Activated T-cell treated with anti-CD3 and anti-CD28 coated beads, Interleukin-2, amount 50 U/mL, for 24 hours (primary cell): ENCODE measurements at places on chromosomes 5 and 9.

- DNase-seq = peak; percentile 21
Measured at GRCh38 chr9:129392093-129392541, 214.1 kb upstream of the IER5L start.

- DNase-seq = peak; percentile 79
Measured at GRCh38 chr5:150778517-150779396, at the start of gene SMIM3. SMIM3 (plus strand) TSS chr5:150778757; CDS start chr5:150795441, 16,684 bp downstream.

DNA sequence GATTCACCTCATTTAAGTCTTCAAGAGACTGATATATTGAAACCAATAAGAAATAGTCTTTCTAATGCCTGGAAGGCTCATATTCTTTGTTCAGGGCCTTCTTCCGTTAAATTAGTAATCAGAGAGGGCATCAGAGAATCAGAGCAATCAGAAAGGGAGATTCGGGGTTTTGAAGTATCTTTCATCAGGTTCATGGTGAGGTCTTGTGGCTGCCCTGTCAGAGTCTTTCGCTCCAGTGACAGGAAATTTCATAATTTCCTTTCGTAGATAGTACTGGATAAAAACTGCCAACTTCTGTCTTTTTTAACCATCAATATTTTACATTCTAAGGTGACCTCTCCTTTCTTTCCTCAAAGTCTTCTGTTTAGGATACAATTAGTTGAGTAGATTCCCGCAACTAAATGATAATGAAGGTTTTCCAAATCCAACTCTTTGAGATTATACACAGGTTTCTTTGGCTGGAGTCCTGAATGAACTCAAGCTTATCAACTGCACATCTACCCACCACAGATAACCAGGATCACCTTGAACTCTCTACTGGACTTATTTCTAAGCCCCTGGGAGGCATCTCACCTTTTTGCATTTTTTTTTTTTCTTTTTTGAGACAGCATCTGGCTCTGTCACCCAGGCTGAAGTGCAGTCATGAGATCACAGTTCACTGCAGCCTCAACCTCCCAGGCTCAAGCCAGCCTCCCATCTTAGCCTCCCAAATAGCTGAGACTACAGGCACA, 5.5 kb downstream of the IL31RA start:
- DNase-seq = no peak

DNA sequence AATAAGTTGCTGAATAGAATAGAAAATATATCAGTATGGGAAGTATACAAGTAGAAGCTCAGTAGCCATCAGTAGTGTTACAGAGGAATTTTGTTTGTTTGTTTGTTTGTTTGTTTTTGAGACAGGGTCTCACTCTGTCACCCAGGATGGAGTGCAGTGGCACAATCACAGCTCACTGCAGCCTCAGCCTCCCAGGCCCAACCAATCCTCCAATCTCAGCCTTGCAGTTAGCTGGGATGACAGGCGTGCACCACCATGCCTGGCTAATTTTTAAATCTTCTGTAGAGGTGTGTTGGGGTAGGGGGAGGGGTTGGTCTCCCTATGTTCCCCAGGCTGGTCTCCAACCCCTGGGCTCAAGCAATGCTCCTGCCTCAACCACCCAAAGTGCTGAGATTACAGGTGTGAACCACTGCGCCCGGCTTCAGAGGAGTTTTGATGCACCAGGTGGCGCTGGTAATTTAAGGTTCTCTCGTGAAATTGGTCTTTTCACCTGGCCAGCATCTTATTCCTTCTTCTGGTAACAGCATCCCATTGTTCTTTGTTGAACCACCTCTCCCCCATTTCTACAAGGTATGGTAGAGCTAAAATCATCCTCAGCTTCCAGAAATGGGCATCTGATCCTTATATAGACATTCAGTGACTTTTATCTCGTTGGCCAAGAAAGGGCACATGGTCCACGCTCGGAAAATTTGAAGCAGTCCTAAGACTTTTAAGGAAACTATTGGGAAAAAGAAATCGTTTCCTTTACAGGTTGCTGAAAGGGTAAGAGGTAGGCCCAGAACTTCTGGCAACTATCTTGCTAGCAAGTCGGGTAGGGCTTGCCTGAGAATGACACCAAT, 157.1 kb downstream of the ARRDC3 start:
- DNase-seq = peak; percentile 69

- DNase-seq = no peak
Measured at GRCh38 chr9:80127920-80128319, 556.2 kb downstream of the TLE4 start.

DNA sequence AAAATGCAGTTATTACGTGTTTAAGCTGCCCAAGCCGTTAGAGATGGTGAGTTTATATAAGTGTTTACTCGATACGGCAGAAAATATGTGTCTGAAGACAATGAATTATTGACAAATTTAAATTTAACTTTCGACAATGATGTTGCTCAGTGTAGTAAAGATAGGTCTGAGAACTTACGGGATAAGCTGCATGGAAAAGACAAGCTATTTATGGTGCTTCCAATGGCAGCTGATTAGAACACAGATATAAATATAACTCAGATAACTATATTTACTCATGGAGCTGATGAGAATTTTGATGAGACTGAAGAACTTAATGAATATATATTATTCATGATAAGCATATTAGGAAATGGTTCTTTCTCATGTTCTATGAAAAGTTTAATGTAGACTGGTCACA, 139.3 kb downstream of the AUH start:
- DNase-seq = no peak

DNA sequence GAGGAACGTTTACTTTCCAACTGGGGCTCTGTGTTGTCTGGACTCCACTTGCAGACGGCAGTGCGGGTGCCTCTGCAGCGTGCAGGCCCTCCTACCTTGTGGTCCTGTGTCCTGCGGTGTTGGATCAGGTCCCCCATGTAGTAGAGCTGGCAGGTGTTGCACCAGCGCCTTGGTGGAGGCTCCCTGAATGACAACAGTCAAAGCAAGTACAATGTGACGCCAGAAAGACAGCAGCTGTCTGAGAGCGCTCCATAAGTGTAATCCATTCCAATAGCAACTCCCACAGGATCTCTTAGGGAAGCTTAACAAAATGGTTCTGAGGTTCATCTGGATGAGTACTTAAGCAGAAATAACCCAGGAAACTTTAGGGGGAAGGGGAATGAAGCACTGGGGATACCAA, 9.9 kb downstream of the BBLN start:
- DNase-seq = no peak

DNA sequence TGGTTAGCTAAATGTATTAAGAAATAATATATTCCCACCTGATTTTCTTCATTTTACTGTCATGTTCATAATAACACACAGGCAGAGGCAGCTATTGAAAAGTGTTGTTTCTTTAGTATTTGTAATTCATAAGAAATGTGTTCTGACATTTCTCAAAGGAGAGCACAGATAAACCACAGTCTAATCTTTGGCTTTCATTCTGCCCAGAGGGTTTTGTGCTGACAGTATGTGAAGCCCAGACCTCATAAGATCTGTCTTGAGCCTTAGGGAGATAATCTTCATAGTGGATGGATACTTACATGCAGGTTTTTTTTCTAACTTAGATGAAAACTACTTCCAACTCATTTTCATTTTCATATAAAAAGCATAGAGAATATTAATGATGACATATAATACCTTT, 206.1 kb downstream of the CHSY3 start:
- no peak for DNase-seq

GRCh38 chr5:76470976-76471375, 67.9 kb downstream of the IQGAP2 start:
- DNase-seq = no peak

GRCh38 chr9:32455738-32456137, 70.3 kb downstream of the RIGI start:
- DNase-seq = no peak

- DNase-seq = no peak
Measured at GRCh38 chr5:38316544-38317224, 58.3 kb downstream of the EGFLAM start.

- no peak for DNase-seq
Measured at GRCh38 chr9:124306098-124306735, 48.5 kb downstream of the NEK6 start.

GRCh38 chr5:56328753-56329560, 95.8 kb upstream of the ANKRD55 start:
- DNase-seq = peak; percentile 56

DNA sequence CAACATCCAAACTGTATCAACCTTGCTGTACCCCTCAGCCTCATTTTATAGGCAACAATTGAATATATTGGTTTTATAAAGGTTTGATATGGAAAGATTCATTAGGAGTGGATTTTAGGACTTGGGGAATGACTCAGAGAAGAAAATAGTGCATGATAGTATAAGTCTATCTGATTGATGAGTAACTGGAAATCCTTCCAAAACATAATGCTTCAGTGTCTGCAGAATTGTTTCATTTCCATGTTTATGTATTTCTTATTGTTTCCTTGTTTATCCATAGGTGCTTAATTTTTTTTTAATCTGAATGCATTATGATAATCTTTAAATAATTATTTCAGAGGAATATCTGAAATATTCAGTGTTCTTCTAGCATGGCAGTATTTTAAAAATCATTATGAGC, 12.6 kb downstream of the JAK2 start:
- DNase-seq = no peak

DNA sequence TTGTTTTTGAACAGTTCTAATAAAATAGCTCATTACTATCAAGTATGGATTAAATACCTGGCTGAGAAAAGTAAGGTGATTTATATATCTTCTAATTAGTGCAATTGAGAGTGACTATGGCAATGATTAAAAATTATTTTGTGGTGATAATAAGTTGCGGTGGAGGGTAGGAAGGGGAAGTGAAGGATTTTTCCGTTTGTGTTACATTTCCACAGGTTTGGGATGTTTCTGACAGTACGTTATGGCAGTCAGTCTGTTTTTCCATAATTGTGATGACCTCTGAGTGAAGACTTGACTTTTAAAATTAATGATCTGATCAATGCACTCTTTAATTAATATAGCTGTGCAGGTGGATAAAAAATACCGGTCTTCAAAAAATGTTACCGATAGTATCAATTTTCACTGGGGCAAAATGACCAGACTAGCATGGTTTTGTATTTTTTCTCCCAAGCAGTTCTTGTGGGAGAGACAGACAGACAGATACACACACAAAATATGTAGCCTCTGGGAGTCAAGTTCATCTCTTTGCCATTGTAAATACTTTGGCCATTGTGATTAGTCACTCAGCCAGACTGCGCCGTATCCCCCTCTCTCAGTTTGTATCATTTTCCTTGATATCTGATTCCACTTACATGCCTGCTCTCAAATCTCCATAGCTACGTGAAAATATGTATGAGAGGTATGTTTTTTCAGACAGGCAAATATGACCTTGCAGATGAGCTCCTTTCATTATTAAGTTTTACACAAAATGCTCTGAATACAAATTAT, 60.2 kb downstream of the ARHGAP26 start:
- DNase-seq = no peak

DNA sequence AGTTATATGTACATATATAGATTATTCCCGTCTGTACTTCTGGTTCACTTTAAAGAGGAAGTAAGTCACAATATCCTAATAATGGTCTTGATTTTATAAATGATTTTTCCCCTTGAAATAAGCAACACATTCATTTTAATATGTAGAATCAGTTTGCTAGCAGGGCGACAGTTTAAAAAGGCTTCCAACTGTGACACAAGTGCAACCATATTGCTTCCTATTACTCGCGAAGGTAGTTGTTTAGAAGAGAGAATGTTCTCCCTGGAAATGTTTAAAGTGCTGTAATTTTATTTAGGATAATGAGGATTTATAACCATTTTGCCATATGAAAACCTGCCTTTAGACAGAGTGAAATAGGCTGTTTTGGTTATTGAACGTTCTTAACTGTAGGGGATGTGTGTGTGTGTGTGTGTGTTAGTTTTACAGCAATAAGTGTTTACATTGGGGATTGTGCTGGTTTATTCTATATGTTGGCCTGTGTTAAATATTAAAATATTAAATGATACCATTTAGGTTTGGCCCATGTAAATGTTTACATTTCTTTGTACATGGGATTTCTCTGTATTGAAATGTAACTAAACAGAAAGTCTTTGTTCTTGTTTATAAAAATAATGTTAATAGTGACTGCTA, 138.3 kb downstream of the PBX3 start:
- no peak for DNase-seq

DNA sequence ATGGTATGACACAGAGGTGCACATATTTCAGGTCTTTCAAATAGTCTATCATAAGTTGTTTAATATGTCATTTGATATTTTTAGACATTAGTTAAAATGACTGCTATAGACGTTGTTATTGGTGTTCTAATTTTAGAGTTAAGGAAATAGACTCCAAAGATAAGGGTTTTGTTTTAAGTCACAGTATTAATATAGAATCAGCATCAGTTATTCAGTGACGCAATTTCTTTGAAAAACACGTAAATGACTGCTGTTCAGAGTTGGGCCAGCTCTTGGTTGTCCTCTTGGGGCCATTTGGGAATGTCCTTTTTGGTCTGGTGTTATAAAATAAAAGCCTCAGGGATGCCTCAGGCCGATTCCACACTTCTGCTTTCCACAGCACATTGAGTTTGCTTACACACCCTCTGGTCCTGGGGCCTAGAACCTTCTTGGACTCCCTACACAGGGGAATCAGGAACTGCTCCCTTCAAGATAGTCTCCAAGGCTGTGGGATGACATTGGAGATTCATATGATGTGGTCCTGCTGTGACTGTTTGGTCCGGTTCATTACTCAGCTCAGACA, 14.3 kb downstream of the OTULIN start:
- no peak for DNase-seq

DNA sequence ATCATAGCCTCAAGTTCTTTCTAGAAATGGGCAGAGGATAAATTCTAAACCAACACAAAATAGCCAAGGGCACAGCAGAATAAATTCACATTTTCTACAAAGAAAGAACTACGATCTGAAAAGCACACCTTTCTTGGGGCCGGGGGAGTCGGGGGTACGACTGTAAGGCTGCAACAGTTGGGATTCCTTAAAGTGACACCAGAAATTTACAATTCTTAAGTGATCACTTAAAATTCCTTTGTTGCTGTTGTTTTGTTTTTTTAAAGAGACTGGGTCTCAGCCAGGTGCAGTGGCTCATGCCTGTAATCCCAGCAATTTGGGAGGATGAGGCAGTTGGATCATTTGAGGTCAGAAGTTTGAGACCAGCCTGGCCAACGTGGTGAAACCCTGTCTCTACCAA, 95.8 kb downstream of the CDK5RAP2 start:
- DNase-seq = no peak

- DNase-seq = no peak
Measured at GRCh38 chr9:83560169-83560826, 22.1 kb upstream of the FRMD3 start.

GRCh38 chr5:142486020-142486419, 161.2 kb upstream of the SPRY4 start:
- DNase-seq = no peak

DNA sequence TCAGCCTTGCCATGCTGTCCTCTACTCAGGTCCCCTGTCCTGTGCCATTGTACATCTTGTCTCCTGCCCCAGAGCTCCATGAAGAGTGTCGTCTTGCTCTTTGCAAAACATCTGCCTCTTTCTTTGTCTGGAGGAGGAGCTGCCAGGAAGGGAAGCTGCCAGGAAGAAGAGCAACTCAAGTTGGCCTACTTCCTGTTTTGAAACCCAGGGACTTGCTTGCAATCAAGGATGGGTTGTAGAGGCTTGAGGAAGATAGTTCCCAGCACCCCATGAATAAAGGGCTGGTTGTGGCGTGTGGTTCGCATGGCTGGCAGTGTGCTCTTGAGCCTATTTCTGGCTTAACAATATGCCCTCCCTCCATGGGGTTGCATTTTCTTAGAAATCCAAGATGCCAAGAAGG, 53.0 kb upstream of the CPEB4 start:
- DNase-seq = no peak
